ENCODE measurements at places on chromosomes 5 and 9. TPM values are rescaled to one million over a fixed set of nuclear protein-coding genes. Genes with fewer than 3 reads are reported as not detected.

DNA sequence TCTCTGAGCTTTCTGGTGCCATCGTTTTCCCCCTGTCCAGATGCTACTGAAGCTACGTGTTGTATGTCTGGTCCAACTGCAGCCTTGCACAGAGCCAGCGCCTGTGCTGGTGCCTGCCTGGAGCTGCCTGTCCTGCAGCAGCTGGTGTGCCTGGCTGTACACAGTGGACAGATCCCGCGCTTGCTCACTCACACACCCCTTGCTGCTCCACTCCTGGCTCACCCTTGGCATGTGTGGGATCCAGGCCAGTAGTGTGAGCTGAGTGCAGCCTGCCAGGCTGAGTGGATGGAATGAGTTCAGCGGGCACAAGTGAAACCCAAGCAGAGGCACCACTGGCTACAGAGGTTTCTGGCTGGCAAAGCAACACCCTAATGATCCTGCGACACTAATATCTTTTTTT, 40.4 kb downstream of the FER start:
- peak; percentile 5 for DNase-seq

- DNase-seq = no peak
These were observed 310.2 kb downstream of the ARRDC3 start for GRCh38 chr5:91072881-91073280.

- no peak for DNase-seq
These were observed 74.1 kb downstream of the NMUR2 start for GRCh38 chr5:152331006-152331405.

GRCh38 chr9:27384262-27385014, 87.5 kb upstream of the EQTN start:
- no peak for DNase-seq

- DNase-seq = no peak
These were observed 46.8 kb downstream of the TNC start for GRCh38 chr9:115071176-115071575.

DNA sequence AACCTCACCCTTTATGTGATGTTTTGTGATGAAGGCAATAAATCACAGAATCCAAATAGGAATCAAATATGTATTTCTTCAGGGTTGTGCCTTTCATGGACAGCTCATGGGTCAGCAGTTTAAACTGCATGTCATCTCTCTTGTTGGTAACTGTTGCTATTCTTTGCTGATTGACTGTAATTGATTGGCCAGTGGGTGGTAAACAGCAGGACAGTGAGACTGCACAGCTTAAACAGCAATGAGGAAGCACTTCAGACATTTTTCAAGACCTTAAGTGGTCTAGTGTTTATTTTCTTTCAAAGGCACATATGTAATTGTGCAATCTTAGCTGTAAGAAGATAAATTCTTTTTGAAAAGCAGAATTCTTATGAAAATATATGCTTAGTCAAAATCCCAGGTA, 260.5 kb downstream of the COX7C start:
- no peak for DNase-seq

- no peak for DNase-seq
These were observed 29.1 kb downstream of the RORB start for GRCh38 chr9:74526215-74526614.

DNA sequence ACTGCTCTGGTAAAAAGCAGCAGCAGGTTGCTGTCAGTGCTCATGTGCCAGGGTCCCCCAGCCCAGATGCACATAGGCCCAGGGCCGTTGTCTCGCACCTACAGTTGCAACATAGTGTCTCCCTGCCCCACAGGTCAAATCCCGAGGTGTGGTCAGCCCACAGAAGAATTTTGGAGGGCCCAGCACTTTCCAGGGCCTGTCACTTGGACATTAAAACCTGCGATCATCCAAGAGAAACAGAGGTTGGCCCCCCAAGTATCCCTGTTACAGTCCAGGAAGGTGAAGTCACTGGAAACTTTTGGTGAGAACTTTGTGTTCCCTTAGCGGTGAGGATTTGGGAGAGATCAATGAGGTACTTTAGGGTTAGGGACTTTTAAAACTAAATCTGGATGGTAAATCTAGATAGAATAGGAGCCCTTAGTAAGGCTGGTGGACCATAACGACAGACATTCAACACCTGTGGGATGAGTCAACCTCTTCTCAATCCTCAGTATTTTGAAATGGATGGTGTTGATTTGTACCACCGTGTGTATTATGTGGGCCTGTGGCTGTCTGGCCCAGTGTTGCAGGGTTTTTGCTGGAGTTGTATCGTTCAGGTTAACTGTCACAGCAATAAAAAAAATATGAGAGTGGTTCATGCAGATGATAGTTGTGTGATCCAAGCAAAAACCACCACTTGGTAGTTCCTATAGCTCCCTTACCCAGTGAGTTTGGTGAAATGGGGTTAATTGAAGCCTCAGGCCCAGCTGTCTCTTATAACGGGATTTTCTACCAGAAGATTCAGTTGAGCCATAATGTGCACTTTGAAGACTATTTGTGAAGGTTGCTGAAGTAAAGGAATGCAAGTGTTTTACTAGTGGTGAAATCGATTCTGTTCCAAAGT, 19.2 kb downstream of the OR2S2 start:
- no peak for DNase-seq

DNA sequence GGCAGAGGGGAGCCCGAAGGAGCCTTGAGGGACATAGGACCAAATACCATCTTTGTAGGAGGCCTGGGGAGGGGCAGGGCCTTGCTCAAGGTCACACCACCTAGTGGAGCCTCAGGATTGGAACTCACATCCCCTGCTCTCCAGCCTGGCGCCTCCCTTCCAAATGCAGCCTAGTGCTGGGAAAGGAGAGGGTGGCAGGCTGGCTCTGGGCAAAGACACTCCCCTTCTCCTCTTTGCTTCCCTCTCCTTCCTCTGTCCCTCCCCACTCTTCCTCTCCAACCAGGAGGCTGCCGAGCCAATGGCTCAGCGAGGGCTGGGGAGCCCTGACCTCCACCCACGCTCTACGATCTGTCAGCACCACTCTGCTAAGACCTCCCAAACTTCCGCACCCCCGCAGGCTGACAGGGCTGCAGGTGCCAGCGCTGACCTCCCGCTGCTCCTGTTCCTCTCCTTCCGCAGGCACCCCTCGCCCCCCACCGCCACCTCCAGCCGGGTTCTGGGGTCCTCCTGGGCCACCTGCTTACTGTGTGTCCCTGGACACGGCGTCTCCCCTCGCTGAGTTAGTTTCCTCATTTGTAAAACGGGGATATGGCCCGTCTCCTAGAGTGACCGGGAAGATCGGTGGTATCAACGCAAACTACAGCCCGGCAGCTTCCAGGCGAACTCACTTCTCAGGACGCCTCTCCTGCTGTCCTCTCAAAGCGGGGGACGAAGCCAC, 52.9 kb downstream of the C9orf50 start:
- peak; percentile 44 for DNase-seq

- DNase-seq = no peak
These were observed 735 bp downstream of the ARAP3 start for GRCh38 chr5:141681295-141681694.

DNA sequence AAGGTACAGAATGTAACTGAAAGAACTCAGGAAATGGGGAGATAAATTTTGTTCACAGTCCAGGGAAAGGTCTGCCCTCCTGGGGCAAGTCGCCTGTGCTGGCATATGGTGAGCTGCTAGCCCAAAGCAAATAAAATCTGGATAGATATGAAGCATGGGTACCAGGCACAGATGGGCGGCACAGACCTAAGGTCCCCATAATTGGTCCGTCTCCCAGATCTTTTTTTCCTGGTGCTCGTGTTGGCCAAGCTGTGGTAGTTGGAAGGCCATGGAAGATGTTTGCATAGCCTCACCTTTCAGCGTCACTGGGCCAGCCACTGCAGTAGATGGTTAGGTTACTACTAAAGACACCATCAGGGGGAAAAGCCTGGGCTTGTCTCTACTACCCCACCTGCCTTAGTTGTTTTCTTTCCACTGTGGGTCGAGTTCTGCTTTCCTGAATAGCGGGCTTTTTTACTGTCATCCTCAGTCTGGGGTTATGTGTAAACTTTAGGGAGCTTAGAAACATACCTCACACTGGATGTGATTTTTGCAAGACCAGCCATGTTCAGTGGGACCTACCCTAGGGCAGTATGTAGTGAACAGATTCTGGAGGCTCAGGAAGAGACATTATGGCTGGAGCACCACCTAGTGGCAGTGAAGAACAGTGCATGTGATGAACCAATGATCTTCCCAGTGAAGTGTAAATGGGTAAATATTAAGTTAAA, 24.2 kb upstream of the GLRX start:
- DNase-seq = peak; percentile 73

GRCh38 chr5:11514705-11515432, 389.4 kb downstream of the CTNND2 start:
- no peak for DNase-seq

- DNase-seq = no peak
These were observed 9.8 kb upstream of the CCDC69 start for GRCh38 chr5:151233616-151234085.

DNA sequence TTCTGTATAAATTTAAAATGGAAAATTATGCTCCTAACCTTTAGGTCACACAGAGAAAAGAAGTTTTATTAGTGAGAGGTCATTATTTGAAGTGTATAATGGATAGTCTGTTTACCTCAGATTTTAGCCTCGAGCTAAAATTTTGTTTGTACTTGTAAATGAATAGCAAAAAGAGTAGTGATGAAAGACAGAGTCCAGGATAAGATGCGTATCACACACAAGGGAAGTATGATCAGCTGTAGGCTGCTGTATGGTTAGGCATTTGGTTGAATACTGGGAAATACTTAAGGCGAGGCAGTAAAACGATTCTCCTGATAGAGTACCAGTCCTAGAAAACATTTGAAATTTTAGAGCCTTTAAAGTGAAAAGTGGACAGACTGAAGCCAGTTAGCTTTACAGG, 92.7 kb downstream of the FBXL7 start:
- no peak for DNase-seq

Gene GHR
- 0.20 TPM for polyA plus RNA-seq

Gene UGT3A1
- not detected for polyA plus RNA-seq

Gene C1QTNF3
- polyA plus RNA-seq = 2.4 TPM

Gene FCN2
- not detected for polyA plus RNA-seq

Gene CCNO
- polyA plus RNA-seq = 7.5 TPM

Gene PRRX2
- 0.51 TPM for polyA plus RNA-seq

Gene TGFBI
- 10.4 TPM for polyA plus RNA-seq

Gene LRRC14B
- polyA plus RNA-seq = 0.68 TPM

Gene PFN3
- polyA plus RNA-seq = not detected
